ENCODE measurements at places on chromosomes 3 and 15. TPM values are rescaled to one million over a fixed set of nuclear protein-coding genes. Genes with fewer than 3 reads are reported as not detected.

GOLGA6A gene
- polyA plus RNA-seq, result not detected

DNAH1 gene
- polyA plus RNA-seq, result 3.0 TPM

CCR3 gene
- polyA plus RNA-seq, result 0.05 TPM

TP63 gene
- 0.15 TPM for polyA plus RNA-seq

GOLGA8S gene
- 0.08 TPM for polyA plus RNA-seq

TRH gene
- not detected for polyA plus RNA-seq

ESYT3 gene
- polyA plus RNA-seq, result 0.53 TPM

NOX5 gene
- 0.92 TPM for polyA plus RNA-seq

KY gene
- polyA plus RNA-seq, result 0.12 TPM

RTP1 gene
- polyA plus RNA-seq, result not detected

ADAMTSL3 gene
- 2.6 TPM for polyA plus RNA-seq

GUCA1C gene
- polyA plus RNA-seq, result 4.7 TPM

MYZAP gene
- 31.3 TPM for polyA plus RNA-seq

FAM43A gene
- polyA plus RNA-seq, result 2.7 TPM

ZNF385D gene
- polyA plus RNA-seq, result 1.1 TPM

CPNE9 gene
- 0.10 TPM for polyA plus RNA-seq

GPR171 gene
- 1.4 TPM for polyA plus RNA-seq

MGA gene
- polyA plus RNA-seq, result 2.1 TPM

SH2D7 gene
- not detected for polyA plus RNA-seq

GOLGA8F gene
- polyA plus RNA-seq, result not detected

TMEM266 gene
- polyA plus RNA-seq, result 0.35 TPM

SLCO2A1 gene
- polyA plus RNA-seq, result 1.9 TPM

CYP8B1 gene
- polyA plus RNA-seq, result 0.10 TPM

CRYGS gene
- polyA plus RNA-seq, result 5.9 TPM

CA12 gene
- polyA plus RNA-seq, result 0.46 TPM

PLA2G4F gene
- polyA plus RNA-seq, result 3.8 TPM

SCAMP5 gene
- 12.7 TPM for polyA plus RNA-seq

CEMIP gene
- polyA plus RNA-seq, result not detected

PRKCD gene
- polyA plus RNA-seq, result 56.1 TPM

MRAS gene
- 4.4 TPM for polyA plus RNA-seq

EIF4A2 gene
- polyA plus RNA-seq, result 313 TPM

RTP3 gene
- not detected for polyA plus RNA-seq
